Stimulated activated CD4-positive, alpha-beta T cell treated with anti-CD3 and anti-CD28 coated beads, Interleukin-12 subunit alpha, Interleukin-12 subunit beta, amount 100 ng/mL, for 48 hours (primary cell): ENCODE measurements at places on chromosomes 1 and 21.

DNA sequence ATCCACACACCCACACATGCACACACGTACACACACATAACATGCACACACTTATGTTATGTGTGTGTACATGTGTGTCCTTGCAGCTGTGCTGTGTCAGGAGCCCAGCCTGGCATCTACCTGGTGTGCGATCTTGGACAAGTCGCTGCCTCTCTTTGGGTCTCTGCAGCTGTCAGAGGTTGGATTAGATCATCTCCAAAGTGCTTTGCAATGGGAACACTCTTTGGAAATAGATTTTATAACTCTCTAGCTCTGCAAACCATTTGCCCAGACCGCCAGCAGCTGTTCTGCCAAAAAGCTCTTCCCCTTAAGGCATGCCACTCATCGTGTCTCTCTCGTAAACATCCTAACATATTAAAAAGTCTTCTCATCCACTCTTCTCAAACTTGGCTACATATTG lies 4.7 kb downstream of the PKP1 start:
- DNase-seq = no peak

- DNase-seq = no peak
These were observed 6.8 kb downstream of the MINDY1 start for GRCh38 chr1:150999926-151000325.

- DNase-seq = no peak
These were observed 6.7 kb downstream of the POFUT2 start for GRCh38 chr21:45280969-45281368.

- no peak for DNase-seq
These were observed 88.7 kb downstream of the IARS2 start for GRCh38 chr1:220182656-220183055.

- DNase-seq = no peak
These were observed 24.2 kb upstream of the PEX19 start for GRCh38 chr1:160309185-160309557.

GRCh38 chr1:235450886-235451483 lies 53.3 kb downstream of the B3GALNT2 start:
- DNase-seq = no peak

GRCh38 chr1:57794078-57794477 lies 370.2 kb upstream of the DAB1 start:
- DNase-seq = no peak

DNA sequence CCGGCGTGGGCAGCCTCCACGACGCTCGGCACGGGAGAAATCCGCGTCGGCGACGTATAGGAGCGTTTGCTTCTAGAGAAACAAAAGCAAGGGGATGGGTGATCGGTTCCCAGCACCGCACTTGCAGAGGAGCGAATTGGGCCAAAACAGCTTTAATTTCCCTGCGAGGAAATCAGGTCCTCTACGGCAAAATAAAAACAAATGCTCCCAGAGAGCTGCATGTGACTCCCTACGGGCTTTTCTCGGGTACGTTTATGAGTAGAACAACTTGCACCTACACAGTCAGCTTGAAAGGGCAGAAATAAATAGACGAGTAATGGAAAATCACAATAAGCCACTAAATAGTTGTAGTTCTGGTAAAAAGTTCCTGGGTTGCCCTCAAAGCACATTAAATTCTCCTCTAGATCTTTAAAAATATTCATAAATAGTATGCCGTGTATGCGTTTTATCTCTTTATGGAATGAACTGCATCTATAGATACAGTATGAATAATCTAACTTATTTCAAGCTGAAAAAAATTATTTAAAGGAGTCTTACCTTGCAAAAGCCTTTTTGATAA lies 1.2 kb downstream of the NHLH2 start:
- no peak for DNase-seq

DNA sequence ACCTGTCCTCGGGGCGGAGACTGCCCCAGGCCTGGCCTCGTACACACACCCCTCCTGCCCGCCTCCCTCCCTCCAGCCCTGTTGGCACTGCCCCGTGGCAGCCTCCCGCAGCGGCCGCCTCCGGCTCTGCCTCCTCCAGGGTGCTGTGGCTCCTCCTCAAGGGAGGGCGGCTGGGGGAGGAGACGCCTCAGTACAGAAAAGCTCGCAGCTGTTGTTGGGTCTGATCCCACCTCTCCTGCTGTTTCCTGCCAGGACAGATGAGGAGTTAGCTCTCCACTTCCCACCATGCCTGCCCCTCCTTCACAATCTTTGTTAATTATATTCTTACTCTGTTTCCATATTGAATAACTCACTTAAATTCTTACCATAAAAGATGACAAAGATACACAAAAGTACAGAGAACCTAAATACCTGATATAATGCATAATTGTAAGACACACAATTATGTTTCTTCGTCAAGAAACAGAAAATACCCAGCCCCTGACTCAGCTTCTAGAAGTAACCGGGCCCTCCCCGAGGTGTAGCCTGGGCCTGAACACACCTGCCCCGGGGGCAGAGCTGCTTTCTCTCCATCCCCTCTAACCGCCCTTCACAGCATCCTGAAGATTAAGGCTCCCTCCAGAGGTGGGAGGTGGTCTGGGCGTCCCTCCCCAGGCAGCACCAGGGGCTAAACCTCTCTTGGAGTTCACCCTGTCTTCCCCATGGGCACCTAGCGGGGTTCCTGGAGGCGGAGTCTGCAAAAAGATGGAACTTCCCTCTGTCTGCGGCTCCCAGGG lies 30.6 kb upstream of the COL6A1 start:
- no peak for DNase-seq

DNA sequence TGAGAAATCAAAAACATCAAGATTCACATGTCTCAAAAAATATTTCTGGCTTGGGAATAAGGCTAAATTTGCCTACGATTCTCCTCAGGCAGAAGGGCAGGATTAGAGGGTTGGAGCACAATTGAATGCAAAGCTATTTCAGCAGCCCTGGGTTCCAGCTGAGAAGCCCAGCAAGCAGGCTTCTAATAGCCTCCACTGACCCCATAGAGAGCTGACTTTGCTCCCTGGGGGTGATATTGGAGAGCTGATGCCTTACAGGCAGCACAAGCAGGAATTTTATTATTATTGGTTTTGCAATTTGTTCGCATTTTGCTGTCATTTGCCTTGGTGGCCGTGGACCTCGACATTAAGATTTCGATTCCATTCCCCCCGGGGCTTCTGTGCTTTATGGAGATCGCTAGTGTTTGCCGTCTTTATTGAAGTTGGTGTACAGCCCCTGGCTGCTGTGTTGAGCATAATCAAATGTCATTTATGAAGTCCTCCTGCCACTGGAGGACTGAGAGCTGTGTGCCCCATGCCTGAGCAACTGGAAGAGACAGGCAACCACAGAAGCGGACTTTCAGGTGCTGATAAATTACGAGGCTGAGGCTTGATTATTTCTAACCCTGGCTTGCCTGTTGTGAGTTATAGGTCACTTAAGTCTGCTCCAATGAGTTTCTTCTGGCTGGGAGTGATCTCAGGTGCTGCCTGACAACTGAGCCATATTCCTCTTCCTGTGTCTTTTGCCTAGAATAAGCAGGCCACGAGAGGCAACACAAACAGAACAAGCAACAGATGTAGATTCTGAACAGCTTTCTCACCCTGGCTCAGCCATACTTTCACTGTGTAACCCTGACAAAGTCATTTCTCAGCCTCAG lies 518.4 kb upstream of the CAMK1G start:
- no peak for DNase-seq

DNA sequence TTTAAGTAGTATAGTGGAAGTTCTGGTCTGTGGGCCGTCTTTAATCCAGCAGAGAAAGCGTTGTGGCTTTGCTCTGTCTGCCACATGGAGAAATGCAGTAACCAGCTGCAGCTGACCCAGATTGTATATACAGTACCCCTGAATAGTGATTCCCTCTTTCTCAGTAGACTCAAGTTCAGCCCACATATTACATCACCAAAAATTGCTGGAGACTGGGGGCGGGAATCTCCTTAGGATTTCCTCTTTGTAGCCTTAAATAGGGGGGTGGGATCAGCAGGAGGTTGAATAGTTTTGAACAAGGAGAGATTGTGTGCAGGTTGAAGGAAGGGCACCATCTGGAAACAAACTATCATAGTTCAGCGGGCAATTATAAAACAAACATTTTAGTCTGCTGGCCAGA lies at the start of gene ANGPTL1:
ANGPTL1 (minus strand) TSS at position 134 of the 400 bp plus-strand sequence. CDS start 5,301 bp downstream, outside the sequence.
- DNase-seq = no peak

DNA sequence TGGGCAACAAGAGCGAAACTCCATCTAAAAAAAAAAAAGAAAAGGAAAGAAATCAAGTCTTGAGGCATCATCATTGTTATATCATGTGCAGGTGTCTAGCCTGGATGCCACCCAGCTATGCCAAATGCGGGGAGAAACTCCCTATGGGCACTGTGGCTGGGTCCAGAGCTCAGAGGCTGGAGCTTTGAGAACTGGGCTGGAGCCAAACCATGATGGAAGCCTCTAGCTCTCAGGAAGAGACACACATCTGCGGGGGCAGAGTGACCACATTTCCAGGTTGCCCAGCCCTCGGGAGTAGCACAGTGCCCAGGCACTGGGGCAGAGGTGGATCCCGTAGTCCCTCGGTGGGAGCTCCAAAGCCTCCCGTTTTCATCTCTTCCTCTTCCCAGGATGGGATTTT lies 58.9 kb downstream of the COL18A1 start:
- DNase-seq = no peak

GRCh38 chr1:237093691-237094090 lies 51.7 kb downstream of the RYR2 start:
- DNase-seq = no peak

- no peak for DNase-seq
These were observed 80.6 kb downstream of the ERG start for GRCh38 chr21:38417726-38418125.

- no peak for DNase-seq
These were observed 99.3 kb downstream of the PLD5 start for GRCh38 chr1:242425232-242425631.

DNA sequence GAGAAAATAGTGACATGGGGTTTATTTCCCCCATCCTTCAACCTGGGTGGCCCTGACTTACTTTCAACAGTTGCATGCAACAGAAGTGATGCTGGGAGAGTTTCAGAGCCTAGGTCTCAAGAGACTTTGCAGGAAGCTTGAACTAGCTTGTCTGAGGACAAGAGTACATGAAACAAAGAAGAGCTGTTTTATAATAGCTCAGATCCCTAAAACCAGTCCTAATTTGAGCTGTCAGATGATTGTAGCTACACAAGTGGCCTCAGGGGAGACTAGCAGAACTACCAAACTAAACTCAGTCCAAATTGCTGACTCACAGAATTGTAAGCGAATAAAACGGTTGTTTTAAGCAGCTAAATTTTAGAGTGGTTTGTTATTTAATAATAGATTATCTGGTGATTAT lies 17.1 kb downstream of the RC3H1 start:
- no peak for DNase-seq

GRCh38 chr1:178946416-178946815 lies 75.5 kb upstream of the ANGPTL1 start:
- DNase-seq = no peak

GRCh38 chr1:219050086-219050821 lies 123.4 kb upstream of the LYPLAL1 start:
- no peak for DNase-seq

DNA sequence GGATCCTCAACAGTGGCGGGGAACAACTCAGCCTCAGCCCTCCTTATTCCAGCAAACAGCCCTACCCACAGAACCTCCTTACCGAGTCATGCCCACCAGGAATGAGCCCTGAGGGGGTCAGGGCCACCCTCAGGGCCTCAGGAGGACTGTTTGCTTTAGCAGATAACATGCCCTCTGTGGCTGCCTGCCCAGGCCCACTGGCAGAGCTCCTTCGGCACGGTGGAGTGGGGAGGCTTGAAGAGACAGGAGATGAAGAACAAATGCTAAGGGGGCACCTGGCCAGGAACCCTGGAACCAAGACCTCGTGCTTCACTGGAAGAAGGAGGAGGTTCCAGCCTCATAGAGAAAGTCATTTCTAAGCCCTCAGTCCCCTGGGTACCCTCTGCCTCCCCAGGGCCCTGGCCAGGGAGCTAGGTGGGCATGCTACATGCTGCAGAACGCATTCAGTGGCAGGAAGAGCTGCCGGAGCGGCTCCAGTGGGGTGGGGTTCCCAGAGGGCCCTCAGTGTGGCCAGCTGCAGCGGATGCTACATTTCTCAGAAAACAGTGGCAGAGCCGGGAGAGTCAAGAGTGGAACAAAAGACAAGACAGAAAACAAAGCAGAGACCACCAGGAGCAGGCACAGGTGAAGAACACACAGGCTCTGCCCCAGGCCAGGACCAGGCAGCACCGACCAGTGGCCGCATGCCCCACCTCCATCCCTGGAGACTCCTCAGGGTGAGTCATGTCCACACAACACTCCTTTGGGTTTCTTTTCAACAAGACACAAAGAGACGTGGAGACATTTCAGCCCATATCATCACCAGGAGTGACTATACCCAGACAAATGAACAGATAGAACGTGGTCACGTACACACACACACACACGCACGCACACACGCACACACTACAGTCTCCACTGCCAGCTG lies 39.8 kb downstream of the RIMS3 start:
- DNase-seq = no peak

- DNase-seq = no peak
These were observed 35.1 kb upstream of the GRIK3 start for GRCh38 chr1:37069406-37069805.

- DNase-seq = no peak
These were observed 32.0 kb upstream of the MYOCOS start for GRCh38 chr1:171590022-171590421.

DNA sequence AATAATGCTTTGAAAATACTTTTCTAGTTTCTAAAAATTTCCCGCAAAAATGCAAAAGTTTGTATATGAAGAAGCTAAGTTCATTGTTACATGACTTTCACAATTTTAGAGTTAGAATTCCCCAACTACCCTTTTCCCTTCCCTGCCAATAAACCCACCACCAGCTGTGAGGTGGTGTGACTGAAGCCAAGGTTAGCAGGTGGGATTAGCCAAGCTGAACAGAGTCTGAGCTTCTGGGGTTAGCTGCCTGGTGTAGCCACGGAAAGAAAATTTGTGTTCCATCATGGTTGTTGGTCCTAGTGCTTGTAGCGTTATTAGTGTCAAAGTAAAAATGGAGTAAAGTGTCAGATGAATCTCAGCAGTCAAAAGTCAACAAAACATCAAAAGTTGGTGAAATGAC lies 110.9 kb downstream of the ASTN1 start:
- DNase-seq = no peak

GRCh38 chr21:26773058-26773457 lies 72.2 kb downstream of the ADAMTS1 start:
- no peak for DNase-seq

DNA sequence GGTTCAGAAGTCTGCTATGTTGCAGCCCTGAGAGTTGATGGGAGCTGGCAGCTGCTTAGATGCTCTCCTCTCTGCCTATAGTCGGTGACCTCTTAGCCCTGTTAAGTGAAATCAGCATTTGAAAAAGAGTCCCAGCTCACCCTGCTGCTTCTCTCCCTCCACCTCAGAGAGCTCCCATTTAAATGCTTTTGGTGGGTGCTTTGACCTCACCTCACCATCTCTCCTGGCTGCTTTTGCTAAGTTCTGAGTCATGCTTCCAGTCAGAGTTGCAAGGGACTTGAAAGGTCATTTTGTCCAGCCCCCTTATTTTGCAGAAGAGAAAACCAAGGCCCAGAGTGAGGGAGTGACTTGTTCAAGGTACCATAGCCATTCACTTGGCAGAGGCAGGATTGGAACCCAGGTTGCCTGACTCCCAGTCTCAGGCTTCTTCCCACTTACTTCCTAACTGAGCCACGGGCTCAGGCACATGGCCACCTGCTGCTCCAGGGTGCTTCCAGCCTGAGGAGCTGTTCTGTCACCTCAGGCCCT lies 3.3 kb downstream of the MAPKAPK2 start:
- DNase-seq = no peak

- no peak for DNase-seq
These were observed 415.0 kb downstream of the COL11A1 start for GRCh38 chr1:102693345-102693744.
